ENCODE measurements at places on chromosomes 5 and 9.

DNA sequence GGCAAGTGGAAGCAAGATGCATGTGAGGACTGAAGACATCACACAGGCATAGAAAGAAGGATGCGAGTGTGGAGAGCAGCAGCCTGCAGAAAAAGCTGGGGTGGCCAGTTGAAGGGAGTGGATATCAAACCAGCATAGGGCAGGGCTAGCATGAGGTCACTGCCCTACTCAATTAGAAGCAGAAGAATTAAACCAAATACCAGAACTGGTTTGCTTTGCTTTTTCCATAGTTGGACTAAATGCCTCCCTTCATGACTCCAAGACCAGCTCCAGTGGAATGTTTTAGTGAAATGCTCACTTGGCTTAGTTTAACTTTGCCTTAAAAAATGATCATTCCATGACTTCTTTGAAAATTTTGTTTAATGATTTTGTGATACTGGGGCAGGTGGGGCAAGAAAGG is 45.8 kb downstream of the TMEM167A start:
- no peak for DNase-seq

GRCh38 chr9:114486205-114486963 is 18.9 kb downstream of the WHRN start:
- no peak for DNase-seq

DNA sequence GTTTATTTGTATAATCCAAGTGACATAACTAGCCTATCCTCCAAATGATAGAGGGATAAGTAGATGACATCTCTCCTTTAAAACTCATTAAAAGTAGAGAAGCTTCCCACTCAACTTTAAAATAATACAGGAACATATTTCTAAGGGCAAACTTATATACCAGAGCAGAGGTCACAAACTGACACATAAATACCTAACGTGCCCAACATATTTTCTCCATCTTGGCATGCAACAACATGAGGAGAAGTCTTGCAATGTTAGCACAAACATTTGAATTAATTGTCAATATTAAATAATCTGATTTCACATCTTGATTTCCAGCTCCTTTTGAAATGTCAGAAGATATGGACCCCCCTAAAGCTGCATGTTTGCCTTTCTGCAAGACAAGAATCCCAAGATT is 335.0 kb downstream of the DEPDC1B start:
- DNase-seq = no peak

DNA sequence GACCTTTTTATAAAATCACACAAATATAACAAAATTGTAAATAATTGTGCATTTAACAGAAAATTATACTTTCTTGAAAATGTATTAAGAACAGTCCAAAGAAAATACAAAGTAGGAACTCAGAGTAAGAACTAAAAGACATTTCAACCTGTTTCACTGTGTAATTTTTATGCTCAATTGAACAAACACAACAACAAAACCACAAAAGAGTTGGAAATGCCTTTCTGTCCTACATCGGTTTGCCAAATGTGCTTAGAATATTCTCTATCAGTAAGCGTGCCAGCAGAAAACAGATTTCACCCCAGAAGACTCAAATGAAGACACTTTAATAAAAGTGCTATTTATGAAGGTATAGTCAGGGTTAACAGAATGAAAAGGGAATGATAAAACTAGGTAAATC is 592.1 kb downstream of the PRELID2 start:
- no peak for DNase-seq

GRCh38 chr5:74888117-74888516 is 21.9 kb upstream of the FAM169A start:
- no peak for DNase-seq

GRCh38 chr5:77630114-77630680 is 8.3 kb downstream of the OTP start:
- no peak for DNase-seq

- DNase-seq = no peak
These were observed 82.3 kb downstream of the SECISBP2 start for GRCh38 chr9:89400403-89401116.

DNA sequence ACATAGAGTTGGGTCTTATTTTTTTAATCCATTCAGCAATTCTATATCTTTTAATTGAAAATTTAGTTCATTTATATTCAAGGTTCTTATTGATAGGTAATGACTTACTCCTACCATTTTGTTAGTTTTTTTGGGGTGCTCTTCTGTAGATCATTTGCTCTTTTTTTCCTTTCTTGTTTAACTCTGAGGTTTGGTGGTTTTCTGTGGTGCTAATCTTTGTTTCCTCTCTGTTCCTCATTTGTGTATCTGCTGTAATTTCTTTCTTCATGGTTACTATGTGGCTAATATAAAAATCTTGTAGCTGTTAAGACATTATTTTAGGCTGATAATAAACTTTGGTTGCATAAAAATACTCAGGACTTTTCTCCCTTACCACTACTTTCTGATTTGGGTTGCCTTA is 181.6 kb upstream of the DMRTA1 start:
- no peak for DNase-seq

DNA sequence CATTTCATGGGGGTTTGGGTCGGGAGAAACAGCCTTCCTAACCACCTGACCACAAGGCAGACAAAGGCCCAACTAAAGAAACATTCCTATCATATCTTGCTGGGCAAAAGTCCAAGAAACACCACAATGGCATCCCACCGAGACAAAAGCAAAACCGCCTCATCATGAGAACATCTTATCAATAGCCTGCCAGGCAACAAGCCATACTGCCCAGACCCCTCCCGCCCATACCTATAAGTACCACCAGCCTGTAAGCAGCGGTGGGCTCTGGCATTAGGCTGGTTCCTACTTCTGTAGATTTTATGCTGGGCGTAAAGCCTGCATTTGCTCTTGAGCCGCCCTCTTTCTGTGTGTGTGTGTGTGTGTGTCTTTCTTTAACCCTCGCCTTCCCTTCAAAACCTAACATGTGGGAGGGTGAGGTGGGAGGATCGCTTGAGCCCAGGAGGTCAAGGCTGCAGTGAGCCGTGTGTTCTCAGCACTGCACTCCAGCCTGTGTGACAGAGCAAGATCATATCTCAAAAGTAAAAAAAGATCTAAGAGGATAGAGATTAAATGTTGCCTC is 56.9 kb downstream of the PDE6A start:
- no peak for DNase-seq

DNA sequence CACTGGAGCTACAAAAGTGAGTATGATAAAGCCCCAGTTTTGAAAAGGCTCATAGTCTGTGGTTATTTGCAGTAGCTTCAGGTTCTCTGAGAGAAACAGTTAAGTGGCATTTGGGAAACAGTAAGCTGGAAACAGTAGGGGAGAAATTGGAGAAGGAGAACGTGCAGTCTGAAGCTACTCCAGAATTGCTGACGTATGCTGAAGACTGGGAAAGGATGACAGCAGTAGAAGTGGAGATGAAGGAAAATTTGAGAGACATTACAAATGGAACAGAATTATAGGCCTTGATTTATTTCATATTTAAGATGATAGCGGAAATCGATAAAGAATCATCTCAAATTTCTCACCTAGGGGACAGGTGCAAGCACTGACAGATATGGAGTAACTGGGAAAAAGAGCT is 248.8 kb downstream of the CAAP1 start:
- no peak for DNase-seq

GRCh38 chr5:2029206-2029605 is 146.5 kb upstream of the IRX4 start:
- no peak for DNase-seq

DNA sequence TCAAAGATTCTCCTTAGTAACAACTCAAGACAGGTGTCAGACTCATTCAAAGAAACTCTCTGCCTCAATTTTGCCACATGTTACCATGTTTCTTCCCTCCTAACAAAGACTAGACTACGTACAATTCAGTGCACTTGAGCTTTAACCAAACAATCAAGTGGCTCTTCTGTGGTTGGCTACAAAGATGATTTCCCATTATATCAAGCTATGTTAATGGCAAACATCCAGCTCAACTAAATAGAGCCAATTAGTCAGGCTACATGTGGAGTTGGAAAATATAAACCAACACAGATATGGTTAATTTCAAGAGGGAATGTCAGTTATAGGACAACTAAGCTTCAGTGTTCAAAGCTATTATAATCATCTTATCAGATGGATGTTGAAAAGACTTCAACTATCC is 29.2 kb upstream of the ADRA1B start:
- DNase-seq = no peak

GRCh38 chr9:134838651-134839454 is 41.8 kb upstream of the FCN2 start:
- DNase-seq = no peak

DNA sequence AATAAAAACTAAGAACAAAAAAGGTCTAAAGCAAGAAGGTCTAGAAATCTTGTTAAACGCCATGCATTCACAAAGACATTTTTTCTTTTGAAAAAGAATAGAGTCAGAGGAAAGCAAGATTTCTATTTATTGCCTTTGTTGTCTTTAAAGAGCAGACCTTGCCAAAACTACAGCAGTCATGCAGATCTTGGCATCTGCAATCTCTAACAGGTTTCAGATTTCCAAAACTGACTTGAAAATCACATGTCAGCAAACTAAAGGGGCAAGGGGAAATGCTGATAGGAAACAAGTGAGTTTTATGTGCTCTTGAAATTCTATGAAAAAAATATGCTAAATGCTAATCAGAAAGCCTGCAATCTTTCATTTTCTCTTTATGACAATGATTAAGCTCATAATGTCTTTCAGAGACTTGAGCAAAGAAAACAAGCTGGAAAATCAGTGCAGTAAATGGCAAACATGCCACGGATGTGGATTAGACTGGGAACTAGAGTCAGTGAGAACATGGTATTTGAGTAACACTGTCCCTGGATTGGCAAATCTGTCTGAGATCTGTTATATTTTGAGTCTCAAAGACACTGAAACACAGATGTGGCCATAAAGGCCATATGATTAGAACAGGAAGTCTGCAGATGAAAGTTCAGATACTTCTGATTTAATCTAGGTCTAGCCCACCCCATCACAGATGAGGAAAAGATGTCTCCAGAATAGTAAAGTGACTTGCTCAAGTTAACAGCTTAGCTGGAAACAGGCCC is 361.4 kb upstream of the RPS23 start:
- DNase-seq = no peak
